ENCODE measurements at places on chromosomes 13 and 19. TPM values are rescaled to one million over a fixed set of nuclear protein-coding genes. Genes with fewer than 3 reads are reported as not detected.

The EPSTI1 gene
- 41.8 TPM for total RNA-seq

The APC2 gene
- 0.15 TPM for total RNA-seq

The TPTE2 gene
- not detected for total RNA-seq

The F10 gene
- not detected for total RNA-seq

The URAD gene
- total RNA-seq = not detected

The ZNF221 gene
- 7.0 TPM for total RNA-seq

The RPS19 gene
- 3,294 TPM for total RNA-seq

The FFAR2 gene
- total RNA-seq = 0.15 TPM

The CYP2F1 gene
- total RNA-seq = not detected

The IQCN gene
- 63.6 TPM for total RNA-seq

The TGFBR3L gene
- total RNA-seq = not detected

The PROZ gene
- total RNA-seq = not detected

The BCL3 gene
- total RNA-seq = 135 TPM

The ETV2 gene
- total RNA-seq = 0.42 TPM

The KLK11 gene
- total RNA-seq = not detected

The PBX4 gene
- total RNA-seq = 11.8 TPM

The CYP4F3 gene
- total RNA-seq = 0.63 TPM

The ZNF772 gene
- 26.2 TPM for total RNA-seq

The CLDN10 gene
- total RNA-seq = not detected

The CEACAM16 gene
- not detected for total RNA-seq

The PSMD8 gene
- 77.1 TPM for total RNA-seq

The VSTM2B gene
- total RNA-seq = not detected

The PSG2 gene
- total RNA-seq = not detected

The PRSS57 gene
- total RNA-seq = not detected

The MIA gene
- total RNA-seq = 5.7 TPM

The SMAD9 gene
- total RNA-seq = not detected

The UBE2L5 gene
- total RNA-seq = 0.57 TPM

The CEACAM4 gene
- total RNA-seq = not detected

The FBXO46 gene
- total RNA-seq = 44.5 TPM
